ENCODE measurements at places on chromosomes 6 and 20. TPM values are rescaled to one million over a fixed set of nuclear protein-coding genes. Genes with fewer than 3 reads are reported as not detected.
A peak's percentile ranks its signal among the peaks of the same experiment; 100 is the strongest.

ZNF335 gene
- 17.8 TPM for polyA plus RNA-seq

SLC35A1 gene
- 12.4 TPM for polyA plus RNA-seq

FNDC1 gene
- polyA plus RNA-seq, result 0.03 TPM

PRDM13 gene
- polyA plus RNA-seq, result not detected

GRCh38 chr6:136887953-136888352 lies 34.1 kb upstream of the SLC35D3 start:
- no peak for DNase-seq

- DNase-seq, result peak; percentile 47
Measured at GRCh38 chr20:51860111-51860882, 58.0 kb upstream of the SALL4 start.

Data from IMR-90 (cell line).